ENCODE measurements at places on chromosomes 7 and 10.

- DNase-seq = no peak
These were observed 617 bp upstream of the FOXI2 start for GRCh38 chr10:127736222-127736914.

- DNase-seq = no peak
These were observed at the start of gene RHOBTB1 for GRCh38 chr10:60944058-60944909. RHOBTB1 (minus strand) TSS chr10:60944185; CDS start chr10:60911542, 32,643 bp downstream.

GRCh38 chr7:91567081-91568012, 303.1 kb downstream of the FZD1 start:
- no peak for DNase-seq

DNA sequence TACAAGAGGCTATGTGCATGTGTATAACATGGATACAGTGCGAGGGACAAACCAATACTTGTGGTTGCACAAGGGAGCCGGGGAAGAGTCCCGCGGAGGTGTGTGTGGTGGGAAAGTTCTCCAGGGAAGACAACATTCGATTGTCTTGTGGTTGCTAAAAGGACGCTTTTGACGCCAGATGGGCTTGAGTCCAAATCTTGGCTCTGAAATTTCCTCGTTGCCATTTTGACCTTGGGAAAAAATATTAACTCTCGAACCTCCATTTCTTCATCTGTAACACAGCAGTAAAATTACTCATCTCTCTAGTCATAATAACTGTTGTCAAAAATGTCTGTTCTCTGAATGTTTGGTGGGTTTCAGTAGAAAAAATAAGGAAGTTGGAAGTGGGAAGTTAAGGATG, 16.5 kb downstream of the PLXDC2 start:
- no peak for DNase-seq

- DNase-seq = no peak
These were observed 31.7 kb upstream of the ASL start for GRCh38 chr7:66043681-66044497.

DNA sequence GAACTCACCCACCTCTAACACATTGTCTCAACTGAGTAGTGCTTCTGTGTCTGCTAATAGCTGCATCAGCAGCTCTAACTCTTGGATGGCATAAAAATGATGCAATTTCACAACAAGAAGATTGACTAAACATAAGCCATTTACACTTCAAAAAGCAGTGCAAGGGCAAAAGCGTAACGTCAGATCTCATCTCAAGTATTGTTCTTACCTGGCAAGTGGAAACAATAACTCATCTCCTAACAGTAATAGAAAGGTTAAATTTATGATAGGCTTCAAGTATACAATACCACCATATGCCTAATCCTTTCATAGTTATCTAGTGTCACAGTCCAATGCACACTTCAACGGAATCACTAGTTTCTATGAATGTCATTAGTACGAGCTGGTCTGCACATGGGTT, 14.8 kb downstream of the TPK1 start:
- DNase-seq = no peak

DNA sequence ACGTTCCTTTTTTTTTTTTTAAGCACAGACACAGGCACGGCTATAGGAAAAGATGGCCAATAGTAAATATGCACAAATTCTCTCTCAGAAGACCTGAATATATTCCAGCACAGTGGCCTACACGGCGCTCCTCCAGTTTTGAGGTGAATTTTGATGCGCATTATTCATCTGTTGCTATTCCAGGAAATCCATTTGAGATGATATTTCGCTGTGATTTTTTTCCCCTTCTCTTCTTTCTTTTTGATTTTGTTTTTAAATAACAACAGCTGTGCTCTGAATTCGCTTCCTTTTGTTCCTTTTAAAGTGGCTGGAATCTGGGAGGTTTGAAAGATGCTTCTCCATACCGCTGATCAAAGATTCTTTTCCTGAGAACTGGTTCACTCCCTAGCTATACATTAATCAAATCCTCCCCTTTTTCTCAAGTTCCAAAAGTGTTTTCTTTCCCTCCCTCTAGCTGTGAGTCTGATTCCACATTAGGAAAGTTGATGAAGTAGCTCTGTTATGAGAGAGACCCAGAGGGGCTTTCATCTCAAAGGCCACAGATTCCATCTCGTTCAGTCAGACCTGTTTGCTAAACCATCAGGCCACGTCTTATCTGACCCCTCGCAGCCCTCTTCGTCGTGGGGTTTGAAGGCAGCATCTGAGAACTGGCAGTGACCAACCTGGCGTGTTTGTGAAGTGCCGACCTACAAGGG, 602.7 kb upstream of the NRP1 start:
- no peak for DNase-seq

DNA sequence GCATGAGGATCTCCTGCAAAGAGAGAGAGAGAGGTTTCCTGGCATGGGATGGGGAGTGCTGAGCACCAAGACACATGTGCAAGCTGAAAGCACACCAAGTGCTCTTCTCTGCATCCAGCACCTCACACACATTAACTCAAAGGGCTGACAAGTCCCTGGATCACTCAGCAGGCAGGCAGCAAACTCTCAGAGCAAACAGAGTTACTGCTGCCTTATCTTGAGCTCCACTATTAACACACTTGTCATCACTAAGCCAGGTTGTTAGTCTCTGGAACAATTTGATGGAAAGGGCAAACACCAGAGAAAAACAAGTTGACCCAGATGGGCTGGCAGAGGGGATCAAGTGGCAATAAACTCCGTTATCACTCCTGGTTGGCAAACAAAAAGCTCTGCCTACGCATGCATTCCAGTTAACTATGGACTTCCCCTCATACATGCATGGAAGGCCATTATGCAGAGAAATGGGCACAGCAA, 349.9 kb downstream of the KCNMA1 start:
- DNase-seq = no peak

GRCh38 chr7:23449941-23450340, 20.4 kb downstream of the IGF2BP3 start:
- no peak for DNase-seq

GRCh38 chr10:28939281-28940157, 262.2 kb downstream of the BAMBI start:
- DNase-seq = no peak

DNA sequence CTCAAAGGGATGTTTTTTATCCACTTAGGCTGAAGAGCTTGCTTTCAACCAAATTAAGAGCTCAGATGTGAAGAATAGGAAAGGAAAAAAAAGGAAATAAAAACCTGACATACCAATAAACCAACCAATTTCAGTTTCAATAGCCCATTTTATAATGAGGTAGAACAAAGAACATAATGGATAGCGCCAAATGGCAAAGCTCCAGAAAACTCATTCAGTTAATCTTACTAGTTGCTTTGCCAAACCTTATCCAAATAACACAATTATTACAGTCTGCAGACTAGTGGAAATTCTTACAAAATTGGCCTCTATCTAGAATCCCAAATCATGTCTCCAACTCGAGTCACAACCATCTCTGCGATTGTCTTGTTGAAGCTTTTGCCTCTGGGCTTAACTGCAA, 337.0 kb downstream of the CRPPA start:
- DNase-seq = no peak

GRCh38 chr7:16514271-16514670, 12.4 kb upstream of the LRRC72 start:
- DNase-seq = no peak

DNA sequence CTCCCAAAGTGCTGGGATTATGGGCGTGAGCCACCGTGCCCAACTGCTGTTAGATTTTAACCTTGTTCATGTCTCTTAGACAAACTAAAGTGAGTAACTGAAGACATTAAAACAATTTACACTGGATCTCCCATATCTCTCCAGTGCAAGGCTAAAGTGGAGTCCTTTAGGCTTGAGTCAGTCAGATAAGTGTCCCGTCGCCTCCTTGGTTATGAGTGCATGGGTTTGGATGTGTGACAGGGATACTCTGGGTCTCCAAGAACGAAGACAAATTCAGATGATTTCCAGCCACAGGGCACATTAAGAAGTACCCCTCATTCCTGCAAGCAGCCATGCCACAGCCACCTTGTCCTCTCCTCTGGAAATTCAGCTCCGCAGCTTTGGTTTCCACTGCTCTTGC, 66.1 kb upstream of the PDZD8 start:
- DNase-seq = no peak

DNA sequence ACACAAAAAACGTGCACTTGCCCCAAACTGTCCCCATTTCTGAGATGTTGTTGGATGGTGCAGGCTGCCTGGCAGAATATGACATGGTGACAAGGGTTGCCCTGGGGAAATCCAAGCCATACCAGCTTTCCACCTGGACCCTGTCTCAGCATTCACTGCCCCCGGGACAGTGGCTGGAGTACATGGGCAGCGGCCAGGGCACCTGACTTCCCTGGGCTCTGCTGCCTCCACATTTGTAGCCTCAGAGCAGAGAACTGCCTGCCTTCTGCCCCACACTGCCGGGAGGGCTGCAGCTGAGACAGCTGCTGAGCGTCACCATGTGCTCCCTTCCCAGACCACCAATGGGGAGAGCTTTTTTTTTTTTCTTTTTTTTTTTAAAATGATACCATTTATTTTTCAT, 222.9 kb upstream of the ZNF32 start:
- no peak for DNase-seq

DNA sequence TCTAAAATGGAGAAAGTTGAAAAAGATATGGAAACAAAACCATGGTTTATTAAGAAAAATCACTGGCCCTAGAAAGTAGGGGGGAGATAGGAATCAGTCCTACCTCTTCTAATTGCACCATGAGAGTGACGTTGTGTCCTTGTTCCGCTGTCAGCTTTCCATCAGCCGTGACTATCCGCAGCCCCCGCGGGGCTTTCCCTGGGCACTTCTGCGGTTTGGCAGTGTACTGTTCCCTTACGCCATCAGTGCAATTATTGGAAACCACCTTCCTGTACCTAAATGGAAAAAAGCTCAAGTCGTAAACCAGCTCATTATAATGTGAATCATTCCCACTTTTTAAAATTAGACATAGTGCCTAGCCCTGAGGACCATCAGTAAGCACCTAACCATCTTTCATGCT, 512.2 kb downstream of the SORCS1 start:
- no peak for DNase-seq

GRCh38 chr7:79093421-79093820, 360.0 kb downstream of the MAGI2 start:
- DNase-seq = no peak

GRCh38 chr7:114821030-114821900, 100.6 kb upstream of the MDFIC start:
- no peak for DNase-seq

All from stimulated activated CD4-positive, alpha-beta T cell treated with anti-CD3 and anti-CD28 coated beads, Interleukin-12 subunit alpha, Interleukin-12 subunit beta, amount 100 ng/mL, for 48 hours (primary cell).